ENCODE measurements at places on chromosomes 4 and X. TPM values are rescaled to one million over a fixed set of nuclear protein-coding genes. Genes with fewer than 3 reads are reported as not detected.

DNA sequence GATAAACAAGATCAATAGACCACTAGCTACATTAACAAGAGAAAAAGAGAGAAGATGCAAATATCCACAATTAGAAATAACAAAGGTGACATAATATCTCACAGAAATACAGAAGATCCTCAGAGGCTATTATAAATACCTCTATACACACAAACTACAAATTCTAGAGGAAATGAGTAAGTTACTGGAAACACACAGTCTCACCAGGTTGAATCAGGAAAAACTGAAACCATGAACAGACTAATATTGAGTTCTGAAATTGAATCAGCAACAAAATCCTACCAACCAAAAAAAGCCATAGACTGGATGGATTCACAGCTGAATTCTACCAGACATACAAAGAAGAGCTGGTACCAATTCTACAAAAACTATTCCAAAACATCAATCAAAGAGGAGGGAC lies 211.8 kb upstream of the CPEB2 start:
- no peak for DNase-seq

GRCh38 chr4:184807256-184807655 lies 18.5 kb downstream of the ACSL1 start:
- DNase-seq: no peak

DNA sequence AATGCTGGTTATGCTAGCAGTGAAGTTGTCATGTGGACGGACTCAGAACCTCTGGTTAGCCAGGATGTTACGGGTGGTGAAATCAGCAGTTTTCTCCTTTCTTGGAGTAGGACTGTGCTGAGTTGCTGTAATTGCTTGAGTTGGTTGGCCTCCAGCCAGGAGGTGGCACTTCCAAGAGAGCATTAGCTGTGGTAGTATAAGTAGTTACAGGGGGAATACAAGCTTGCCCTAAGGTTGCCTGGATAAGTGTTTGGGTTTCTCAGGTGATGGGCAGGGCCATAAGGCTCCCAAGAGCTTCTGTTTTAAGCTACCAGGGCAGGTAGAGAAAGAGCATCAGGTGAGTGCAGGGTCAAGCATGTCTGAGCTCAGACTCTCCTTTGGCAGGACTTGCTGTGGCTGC lies 103.0 kb downstream of the ZNF518B start:
- DNase-seq: no peak

Gene PASD1
- not detected for total RNA-seq

- DNase-seq: no peak
Measured at GRCh38 chr4:133588306-133588705, 439.2 kb downstream of the PCDH10 start.

Gene NRK
- total RNA-seq: not detected

GRCh38 chr4:37648084-37648817 lies 37.9 kb downstream of the RELL1 start:
- DNase-seq: peak; percentile 92

- peak; percentile 18 for DNase-seq
Measured at GRCh38 chrX:63747331-63747730, 37.7 kb downstream of the ARHGEF9 start.

DNA sequence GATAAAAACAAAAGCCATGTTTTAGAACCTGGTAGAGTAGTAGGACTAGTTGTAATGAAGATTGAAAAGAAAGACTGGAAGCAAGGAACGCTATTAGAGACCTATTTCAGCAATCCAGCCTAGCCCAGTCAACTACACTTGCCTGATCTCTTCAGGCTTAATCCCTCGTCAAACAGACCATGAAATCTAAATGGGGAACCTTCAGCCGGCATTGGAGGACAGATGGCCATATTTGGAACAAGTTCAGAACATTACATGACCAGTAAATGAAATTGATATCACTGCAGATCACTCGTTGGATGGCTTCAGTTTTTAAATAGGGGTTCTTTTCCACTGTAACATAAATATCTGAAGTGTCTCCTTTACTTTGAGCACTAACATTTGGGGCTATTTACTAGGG lies 84.8 kb upstream of the WDR44 start:
- DNase-seq: no peak

Gene RTL5
- 1.5 TPM for total RNA-seq

DNA sequence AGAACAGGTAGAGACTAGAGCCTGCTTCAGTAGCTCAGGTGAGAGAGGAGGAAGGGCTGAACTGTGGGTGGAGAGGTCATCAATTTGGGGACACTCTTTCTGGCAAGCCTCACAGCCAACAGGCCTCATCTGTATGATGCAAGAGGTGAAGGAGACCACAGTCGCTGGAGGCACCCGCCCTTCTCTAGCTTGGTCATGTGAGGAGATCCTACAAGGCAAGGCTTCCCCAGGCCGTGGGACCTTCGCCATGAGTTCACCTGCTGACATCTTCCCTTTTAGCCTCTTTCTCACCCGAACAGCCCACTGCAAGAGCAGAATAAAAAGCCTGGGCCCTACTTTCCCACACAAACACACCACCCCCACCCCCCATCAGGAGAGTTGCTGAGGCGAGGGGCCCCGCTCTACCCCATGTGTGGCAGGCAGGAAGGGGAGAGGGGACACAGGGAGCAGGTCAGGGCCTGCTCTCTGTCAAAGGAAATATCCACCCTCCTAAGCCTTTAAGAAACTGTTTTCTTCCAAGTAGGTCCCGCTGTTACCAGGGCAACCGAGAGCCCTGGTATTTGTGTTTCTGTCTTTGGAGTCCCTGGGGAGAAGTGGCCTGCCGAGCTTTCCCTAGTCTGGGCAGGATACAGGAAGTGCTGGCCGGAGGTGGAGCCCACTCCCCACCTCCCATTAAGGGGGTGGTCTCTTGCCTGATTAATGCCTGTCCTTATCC lies 8.1 kb downstream of the RTL5 start:
- DNase-seq: no peak

Gene TLR8
- not detected for total RNA-seq

GRCh38 chrX:65932173-65933084 lies 107.5 kb downstream of the VSIG4 start:
- no peak for DNase-seq

GRCh38 chr4:139675651-139676050 lies 10.0 kb downstream of the MGST2 start:
- DNase-seq: no peak

Gene CITED1
- total RNA-seq: not detected

GRCh38 chr4:151215295-151215694 lies 61.7 kb upstream of the PRSS48 start:
- DNase-seq: no peak

Gene PRRG1
- total RNA-seq: 12.1 TPM

DNA sequence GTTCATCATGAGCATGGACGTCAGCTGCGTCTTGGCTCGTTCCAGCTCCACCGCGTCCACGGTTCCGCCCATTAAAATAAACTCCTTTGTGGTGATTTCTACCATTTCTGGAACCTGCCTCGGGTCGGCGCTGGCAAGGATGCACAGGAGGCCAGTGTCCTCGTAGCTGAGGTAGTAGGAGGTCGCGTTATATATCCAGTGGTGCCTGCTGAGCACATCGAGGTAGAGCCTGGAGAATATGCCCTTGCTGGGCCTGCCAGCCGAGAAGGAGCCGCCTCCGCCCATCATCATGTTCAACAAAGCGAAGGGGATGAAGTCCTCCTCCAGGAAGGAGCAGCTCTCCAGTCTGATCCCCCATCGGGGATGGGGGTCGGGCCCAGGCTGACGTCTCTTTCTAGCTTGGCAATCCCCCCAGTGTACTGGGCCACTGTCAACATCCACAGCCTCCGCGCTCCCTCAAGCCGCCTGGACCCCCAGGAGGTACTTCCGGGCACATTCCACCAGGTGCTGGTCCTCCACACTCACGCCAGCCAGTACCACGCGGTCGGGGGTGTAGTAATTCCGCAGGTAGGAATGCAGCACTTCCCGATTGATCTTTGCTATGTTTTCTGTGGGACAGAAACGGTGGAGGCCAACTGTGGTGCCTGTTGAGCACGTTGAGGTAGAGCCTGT lies 120.9 kb upstream of the GRID2 start:
- DNase-seq: no peak

- peak; percentile 75 for DNase-seq
Measured at GRCh38 chr4:71206763-71207162, 132.1 kb upstream of the SLC4A4 start.

GRCh38 chrX:116694046-116694445 lies 231.3 kb upstream of the CT83 start:
- DNase-seq: no peak

Gene IL3RA
- total RNA-seq: not detected

- DNase-seq: no peak
Measured at GRCh38 chr4:180310616-180311015, 1932.6 kb upstream of the TENM3 start.

Gene XPNPEP2
- not detected for total RNA-seq

Gene ALB
- not detected for total RNA-seq

Gene PCYT1B
- total RNA-seq: not detected

- no peak for DNase-seq
Measured at GRCh38 chr4:38284294-38285030, 324.3 kb downstream of the PTTG2 start.

DNA sequence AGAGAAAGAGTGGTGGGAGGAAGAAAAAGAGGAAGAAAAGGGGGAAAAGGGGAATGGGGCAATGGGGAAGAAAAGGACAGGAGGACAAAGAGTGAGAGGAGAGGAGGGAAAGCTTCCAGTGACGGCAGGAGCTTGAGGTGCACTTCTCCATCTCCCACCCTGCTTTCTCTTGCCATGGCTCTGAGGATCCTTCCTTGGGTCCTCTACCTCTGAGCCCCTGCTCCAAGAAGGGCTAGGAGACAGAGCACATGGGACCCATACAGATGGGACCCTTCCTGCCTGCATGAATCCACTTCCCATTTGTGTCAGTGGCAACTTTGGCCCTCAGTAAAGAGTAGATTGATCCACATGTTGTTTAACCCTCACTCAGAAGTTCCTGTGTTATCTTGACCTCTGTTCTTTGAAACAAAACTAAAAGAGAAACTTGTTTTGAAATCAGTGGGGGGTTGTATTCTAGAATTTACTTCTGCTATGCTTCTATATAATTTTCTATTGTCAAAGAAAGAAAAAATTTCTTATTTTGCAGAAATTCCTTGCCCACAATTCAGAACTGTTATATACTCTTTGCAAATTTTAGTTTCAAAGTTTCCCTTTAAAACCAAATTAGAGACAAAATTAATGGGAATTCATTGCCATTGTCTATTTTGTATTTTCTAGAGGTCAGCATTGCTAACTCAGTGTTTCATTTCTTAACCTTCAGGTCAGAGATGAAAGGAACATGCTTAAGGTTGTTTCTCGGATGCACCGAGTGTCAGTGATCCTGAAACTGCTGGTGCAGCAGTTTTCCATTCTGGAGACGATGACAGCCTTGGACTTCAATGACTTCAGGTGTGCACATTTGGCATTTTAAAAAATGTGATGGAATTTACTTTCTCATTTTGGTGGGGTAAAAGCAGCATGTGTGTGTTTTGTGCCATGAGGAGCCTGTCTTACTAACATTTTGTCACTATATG lies 5.0 kb downstream of the TDO2 start:
- no peak for DNase-seq

- DNase-seq: no peak
Measured at GRCh38 chr4:23166407-23166806, 473.7 kb downstream of the GBA3 start.

GRCh38 chrX:53714580-53715345 lies 28.2 kb upstream of the HUWE1 start:
- DNase-seq: no peak

Gene CT45A10
- total RNA-seq: not detected

Gene CT47C1
- not detected for total RNA-seq

- DNase-seq: no peak
Measured at GRCh38 chrX:21806691-21807090, 32.7 kb upstream of the MBTPS2 start.

DNA sequence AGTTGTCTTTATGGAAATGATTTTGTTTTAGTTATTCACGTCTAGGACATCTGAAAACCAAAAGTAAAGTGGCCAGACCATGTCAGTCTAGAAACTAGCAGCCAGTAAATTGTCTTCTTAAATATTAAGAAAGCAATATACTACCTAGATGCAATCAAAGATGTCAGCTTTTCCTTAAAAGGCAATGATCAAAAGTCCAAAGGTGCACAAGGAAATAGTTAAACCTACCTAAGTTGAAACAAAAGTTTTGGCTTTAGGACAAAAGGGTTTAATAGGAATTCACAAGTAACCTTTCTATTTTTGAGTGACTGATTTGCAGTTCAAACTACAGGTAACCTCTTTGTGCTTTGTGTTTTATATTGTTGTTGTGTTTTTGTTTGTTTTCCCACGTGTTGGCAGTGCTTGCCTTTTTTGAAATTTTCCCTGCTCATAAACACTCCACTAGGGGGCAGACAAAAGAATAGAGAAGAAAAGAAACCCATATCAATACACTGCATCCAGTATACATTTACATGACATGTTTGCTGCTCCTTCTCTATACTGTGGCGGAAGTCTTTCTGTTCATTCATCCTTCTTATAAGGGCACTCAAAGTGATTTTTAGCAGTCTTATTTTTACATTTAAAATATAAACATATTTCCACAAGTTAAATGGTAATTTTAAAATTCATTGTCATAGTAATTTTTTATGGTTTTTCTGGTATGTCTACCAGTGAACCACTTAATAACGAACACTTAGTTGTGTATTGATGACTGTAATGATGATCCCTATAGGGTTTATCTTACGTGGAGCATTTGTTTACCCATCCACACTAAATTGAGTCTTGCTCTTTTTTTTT lies 62.7 kb downstream of the GAB1 start:
- DNase-seq: peak; percentile 49

GRCh38 chr4:159178151-159178546 lies 75.3 kb downstream of the RAPGEF2 start:
- DNase-seq: no peak

Gene DDX3X
- total RNA-seq: 203 TPM

- DNase-seq: peak; percentile 7
Measured at GRCh38 chr4:98092833-98093439, 50.3 kb downstream of the STPG2 start.

Gene SYN1
- 0.07 TPM for total RNA-seq

Gene TMPRSS11A
- not detected for total RNA-seq

DNA sequence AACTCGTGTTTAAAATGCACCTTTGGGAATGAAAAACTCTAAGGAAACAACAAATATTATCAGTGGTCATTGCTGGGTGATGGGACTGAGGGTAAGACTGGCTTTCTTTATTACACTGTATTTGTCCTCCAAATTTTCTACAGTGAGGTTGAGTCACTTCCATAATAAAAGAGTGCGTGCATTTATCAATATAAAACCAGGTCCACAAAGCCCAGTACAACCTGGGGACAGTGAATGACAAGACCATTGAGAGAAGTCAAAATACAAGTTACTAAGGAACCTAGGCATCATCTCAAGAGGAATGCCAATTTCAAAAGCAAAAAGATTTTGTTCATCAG lies 76.4 kb downstream of the MAGED4 start:
- no peak for DNase-seq

Gene NLRP2B
- total RNA-seq: not detected

Measured in HFFc6 (cell line).